Activated T-cell treated with anti-CD3 and anti-CD28 coated beads, Interleukin-2, amount 50 U/mL, for 72 hours (primary cell): ENCODE measurements at places on chromosomes 3 and 15.

DNA sequence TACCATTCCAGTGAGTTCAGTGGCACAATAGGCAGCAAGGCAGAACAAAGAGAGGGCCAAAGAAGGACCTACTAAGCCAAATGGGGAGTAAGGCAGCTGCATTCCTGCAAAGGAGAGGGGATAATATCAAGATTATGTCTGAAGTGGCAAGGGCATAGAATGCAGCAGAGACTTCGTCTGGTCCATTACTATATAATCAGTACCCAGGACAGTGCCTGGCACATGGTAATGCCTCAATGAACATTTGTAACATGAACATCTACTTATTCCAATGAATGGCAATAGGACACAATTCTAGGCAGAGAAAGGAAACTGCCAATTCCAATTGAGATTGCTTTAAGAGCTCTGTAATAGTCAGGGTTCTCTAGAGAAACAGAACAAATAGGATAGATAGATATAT, 82.1 kb upstream of the STAC start:
- DNase-seq: no peak

DNA sequence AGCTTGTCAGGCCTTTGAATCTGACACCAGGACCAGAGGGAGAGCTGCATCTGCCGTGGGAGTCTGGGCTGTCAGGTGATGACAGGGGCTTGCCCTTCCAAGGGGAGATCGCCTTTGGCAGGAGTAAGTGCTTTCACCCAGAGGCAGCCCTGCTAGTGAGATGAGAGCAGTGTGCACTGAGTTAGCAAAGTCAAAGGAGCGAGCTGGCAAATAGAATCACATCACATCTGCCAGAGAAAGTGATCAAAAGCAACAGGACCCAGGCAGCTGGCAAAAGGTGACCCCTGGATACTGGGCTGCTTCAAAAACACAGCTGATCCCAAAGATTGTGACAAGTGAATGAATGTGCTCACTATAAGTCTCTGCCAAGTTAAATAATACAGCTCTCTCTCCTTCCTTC, 36.1 kb upstream of the PYDC2 start:
- DNase-seq: no peak

DNA sequence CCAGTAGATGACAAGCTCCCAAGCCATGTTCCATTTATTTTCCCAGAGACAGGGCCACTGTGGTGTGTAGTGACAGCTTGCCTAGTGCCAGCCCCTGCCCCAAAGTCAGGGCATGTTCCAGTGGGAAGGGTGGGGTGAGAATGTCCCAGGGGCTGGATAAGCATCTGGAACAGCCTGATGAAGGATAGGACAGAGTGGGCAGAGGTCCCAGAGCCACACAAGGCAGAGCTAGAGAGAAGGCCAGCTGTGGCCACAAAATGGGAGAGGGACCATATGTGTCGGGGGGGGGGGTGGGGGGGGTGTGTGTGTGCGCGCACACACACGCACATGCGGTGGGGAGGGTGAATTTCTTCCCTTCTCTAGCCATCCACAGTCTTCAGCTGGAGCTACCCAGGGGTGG, 27.0 kb upstream of the TSPAN3 start:
- DNase-seq: no peak

GRCh38 chr3:106877627-106878026, 499.6 kb upstream of the CCDC54 start:
- DNase-seq: no peak

DNA sequence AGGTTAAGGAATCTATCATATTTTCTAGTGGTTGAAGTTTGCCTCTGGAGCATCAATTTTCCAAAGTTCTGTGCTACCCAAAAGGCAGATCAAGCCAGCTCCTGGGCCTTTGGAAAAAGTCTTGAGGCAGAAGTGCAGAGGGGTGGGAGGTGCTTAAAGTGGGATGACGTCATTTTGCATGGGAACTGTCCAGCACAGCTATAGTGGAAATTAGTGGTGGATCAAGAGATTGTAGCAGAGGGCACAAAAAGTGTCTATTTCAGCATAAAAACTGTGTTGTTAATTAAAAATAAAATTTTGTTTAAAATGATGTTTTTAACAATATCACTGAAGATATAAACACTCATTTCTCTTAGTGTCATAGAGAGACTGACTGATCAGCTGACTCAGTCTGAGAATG, 221.9 kb downstream of the LRRN1 start:
- DNase-seq: no peak

DNA sequence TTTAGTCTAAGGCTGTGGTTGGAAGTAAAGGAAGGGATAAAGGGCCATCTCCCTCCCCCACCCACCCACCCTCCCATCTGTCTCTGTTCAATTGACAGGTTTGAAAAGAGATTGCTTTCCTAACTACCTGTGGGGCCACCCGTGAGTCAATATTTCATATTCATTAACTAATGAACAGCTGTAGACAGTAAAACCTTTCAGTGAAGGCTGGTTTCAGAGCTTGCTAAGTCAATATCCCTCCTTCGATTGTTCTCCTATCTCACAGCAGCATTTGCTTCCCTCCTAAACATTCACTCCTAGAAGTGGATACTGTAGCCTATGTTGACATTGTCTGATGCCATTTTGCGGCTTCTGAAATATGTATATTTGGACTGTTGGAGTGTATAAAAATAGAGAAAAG, 85.9 kb upstream of the SYNPR start:
- DNase-seq: no peak

DNA sequence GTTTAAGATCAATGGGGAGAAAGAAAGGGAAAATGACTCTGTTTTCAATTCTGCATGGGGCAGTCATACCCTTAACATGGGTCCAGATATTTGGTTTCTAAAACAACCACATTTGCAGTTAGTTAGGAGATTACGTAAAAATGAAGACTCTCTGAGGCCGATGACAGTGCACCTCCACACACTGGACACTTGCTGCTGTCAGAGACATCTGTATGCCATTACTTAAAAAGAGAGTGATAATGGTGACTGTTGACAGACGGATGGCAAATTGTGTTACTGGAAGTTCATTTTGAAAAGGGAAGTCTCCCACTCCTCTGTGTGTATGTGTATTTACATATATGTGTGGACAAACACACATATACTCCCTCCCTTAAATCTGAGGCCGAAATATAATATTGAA, 304.5 kb upstream of the SEMA6D start:
- no peak for DNase-seq

GRCh38 chr3:192169332-192169915, 557.9 kb downstream of the FGF12 start:
- DNase-seq: no peak

- DNase-seq: no peak
Observed at GRCh38 chr15:35697549-35698299, 151.8 kb upstream of the DPH6 start.

GRCh38 chr3:150878996-150879575, 26.2 kb downstream of the MINDY4B start:
- no peak for DNase-seq

DNA sequence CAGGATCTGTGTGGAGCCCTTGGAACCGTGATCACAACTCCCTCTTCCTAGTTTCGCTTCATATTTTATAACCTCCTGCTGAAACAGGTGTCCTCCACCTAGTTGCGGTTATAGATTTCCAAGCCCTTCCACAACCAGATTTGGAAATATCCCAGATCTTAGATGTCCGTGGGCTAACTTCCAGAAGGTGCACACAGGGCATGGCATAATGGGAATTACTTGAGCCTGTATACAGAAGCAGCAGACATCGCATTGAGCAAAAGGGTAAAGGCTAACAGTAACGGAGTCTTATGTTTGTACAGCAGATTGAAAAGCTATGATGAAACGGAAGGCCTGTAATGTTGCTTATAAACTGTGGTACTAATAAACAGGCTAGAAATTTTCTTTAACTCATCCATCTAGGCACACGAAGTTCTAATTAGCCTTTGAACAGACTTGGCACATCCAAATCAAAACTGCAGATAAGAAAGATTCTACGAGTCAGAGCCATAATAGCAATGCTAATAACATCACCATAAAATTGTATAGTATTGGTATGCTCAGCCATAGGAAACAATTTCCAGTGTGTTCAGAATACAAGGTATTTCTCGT, 1.2 kb upstream of the USF3 start:
- DNase-seq: peak; percentile 9

DNA sequence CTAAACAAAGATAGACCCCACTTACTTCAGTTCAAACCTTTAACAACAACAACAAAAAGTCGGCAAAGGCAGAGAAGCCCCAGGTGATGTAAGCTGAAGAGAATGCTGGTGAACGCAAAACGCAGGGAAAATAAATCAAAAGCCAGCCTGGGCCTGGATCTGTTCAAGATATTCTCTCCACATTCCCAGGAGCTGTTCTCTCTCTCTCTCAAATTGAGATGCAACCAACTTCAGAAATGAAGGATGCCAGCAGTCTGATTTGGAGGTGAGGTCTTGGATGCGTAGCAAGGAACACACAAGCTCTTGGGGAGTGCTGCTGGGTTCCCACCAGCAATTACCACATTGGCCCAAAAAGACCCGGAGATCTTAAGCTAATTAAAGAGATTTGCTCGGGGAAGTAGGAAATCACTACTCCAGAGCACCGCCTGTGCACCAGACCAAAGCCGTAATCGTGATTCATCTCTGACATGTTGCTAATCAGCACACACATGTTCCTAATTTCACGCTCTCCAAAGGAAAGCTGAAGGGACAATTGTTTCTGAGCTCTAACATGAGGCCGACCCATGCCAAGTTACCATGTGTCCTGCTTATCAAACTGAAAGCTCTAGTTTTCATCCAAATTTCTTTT, 37.1 kb downstream of the IL17RD start:
- no peak for DNase-seq

DNA sequence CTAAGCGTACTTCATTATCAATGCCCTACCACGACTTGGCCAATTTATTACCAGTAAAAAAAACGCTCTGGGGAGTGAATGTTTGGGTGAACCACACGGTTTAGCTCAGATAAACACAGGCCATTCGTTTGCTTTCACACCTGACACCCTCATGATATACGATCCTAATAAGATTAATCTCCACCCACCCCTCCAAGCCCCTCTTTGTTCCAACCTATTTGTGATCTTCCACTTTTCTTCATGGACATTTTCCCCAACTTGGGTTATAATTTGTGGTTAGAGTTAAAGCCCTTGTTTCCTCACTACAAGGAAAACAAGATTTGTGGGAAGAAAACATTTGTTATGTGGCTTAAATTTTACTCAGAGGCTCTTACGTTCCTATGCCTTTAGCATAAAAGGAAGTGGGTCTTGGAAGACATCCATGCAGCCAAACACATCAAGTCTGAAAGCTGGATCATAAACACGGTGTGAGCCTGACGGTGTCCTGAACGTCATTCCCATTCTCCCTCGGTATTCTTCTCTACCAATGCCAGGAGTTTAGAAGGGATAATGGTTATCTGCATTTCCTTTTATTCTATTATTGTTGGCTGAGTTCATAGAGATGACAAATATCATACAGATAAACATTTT, 518.9 kb downstream of the NR2F2 start:
- no peak for DNase-seq
